ENCODE measurements at places on chromosomes 12 and 14. TPM values are rescaled to one million over a fixed set of nuclear protein-coding genes. Genes with fewer than 3 reads are reported as not detected.

C12orf75 gene
- total RNA-seq = 18.8 TPM

CCDC59 gene
- 40.1 TPM for total RNA-seq

RIPK3 gene
- not detected for total RNA-seq

GOLT1B gene
- 42.6 TPM for total RNA-seq

NTS gene
- 12.2 TPM for total RNA-seq

TAS2R10 gene
- total RNA-seq = 15.0 TPM

CACNA1C gene
- 54.8 TPM for total RNA-seq

NYNRIN gene
- 34.7 TPM for total RNA-seq

PLXNC1 gene
- total RNA-seq = 65.4 TPM

MMP17 gene
- 64.5 TPM for total RNA-seq

ASPG gene
- 0.31 TPM for total RNA-seq

DAO gene
- not detected for total RNA-seq

KERA gene
- 0.31 TPM for total RNA-seq

ZFHX2 gene
- 5.0 TPM for total RNA-seq

ABCB9 gene
- total RNA-seq = 42.3 TPM

VEZT gene
- 326 TPM for total RNA-seq

GLIPR1 gene
- 0.94 TPM for total RNA-seq

KRT85 gene
- not detected for total RNA-seq

POTEM gene
- not detected for total RNA-seq

NELL2 gene
- total RNA-seq = 1,558 TPM

BICDL1 gene
- total RNA-seq = 66.4 TPM

B4GALNT1 gene
- 103 TPM for total RNA-seq

CCDC60 gene
- not detected for total RNA-seq

KRT6C gene
- not detected for total RNA-seq

TGM1 gene
- 4.4 TPM for total RNA-seq

LALBA gene
- total RNA-seq = not detected

PZP gene
- total RNA-seq = not detected

RASSF9 gene
- 0.94 TPM for total RNA-seq

HSPB8 gene
- 1.6 TPM for total RNA-seq

ANKLE2 gene
- 82.3 TPM for total RNA-seq

RFX4 gene
- 9.4 TPM for total RNA-seq

PTPN21 gene
- 12.8 TPM for total RNA-seq

TAS2R20 gene
- total RNA-seq = 26.0 TPM

CLEC4D gene
- total RNA-seq = not detected

TMEM117 gene
- total RNA-seq = 13.8 TPM

AJUBA gene
- 4.7 TPM for total RNA-seq

PEX5 gene
- 62.9 TPM for total RNA-seq

YEATS4 gene
- 27.2 TPM for total RNA-seq

EML5 gene
- 25.0 TPM for total RNA-seq

OR4K13 gene
- not detected for total RNA-seq

SERPINA6 gene
- total RNA-seq = not detected

HSPA2 gene
- total RNA-seq = 10.3 TPM

FITM1 gene
- total RNA-seq = 0.94 TPM

WDHD1 gene
- 11.9 TPM for total RNA-seq

TBPL2 gene
- total RNA-seq = not detected

CCDC92 gene
- 52.6 TPM for total RNA-seq

PPP1R36 gene
- total RNA-seq = not detected

KITLG gene
- 70.4 TPM for total RNA-seq

DDX54 gene
- total RNA-seq = 18.5 TPM

KRT78 gene
- not detected for total RNA-seq

PTCSC3 gene
- not detected for total RNA-seq
